Pancreas (tissue), 10 donors: ENCODE measurements at places on chromosomes 2 and 18. TPM values are rescaled to one million over a fixed set of nuclear protein-coding genes. Genes with fewer than 3 reads are reported as not detected.
A peak's percentile ranks its signal among the peaks of the same experiment; 100 is the strongest.

Gene HOXD13
- total RNA-seq: not detected

Gene LONRF2
- total RNA-seq: 6.9 TPM

Gene ASXL3
- 1.5 TPM for total RNA-seq

GRCh38 chr2:99662761-99663341 lies 173.0 kb upstream of the REV1 start:
- peak overlapping the region; percentile 39 for H3K27ac ChIP-seq
- DNase-seq: no peak
- no peaks in the 10 kb centered on the region for H3K36me3 ChIP-seq
- H3K4me3 ChIP-seq: no peak overlapping the region

- no peaks in the 10 kb centered on the region for H3K36me3 ChIP-seq
- no peak overlapping the region for H3K27ac ChIP-seq
- DNase-seq: no peak
- no peaks in the 10 kb centered on the region for H3K27me3 ChIP-seq
- H3K4me1 ChIP-seq: no peaks in the 10 kb centered on the region
Observed at GRCh38 chr2:124983595-124983994, 958.5 kb downstream of the CNTNAP5 start.

GRCh38 chr2:212941361-212941760 lies 210.1 kb downstream of the IKZF2 start:
- H3K27me3 ChIP-seq: no peaks in the 10 kb centered on the region
- H3K36me3 ChIP-seq: no peaks in the 10 kb centered on the region
- peaks cover 11% of the 10 kb centered on the region for H3K4me1 ChIP-seq
- peak overlapping the region; percentile 55 for H3K27ac ChIP-seq
- no peak overlapping the region for H3K4me3 ChIP-seq

DNA sequence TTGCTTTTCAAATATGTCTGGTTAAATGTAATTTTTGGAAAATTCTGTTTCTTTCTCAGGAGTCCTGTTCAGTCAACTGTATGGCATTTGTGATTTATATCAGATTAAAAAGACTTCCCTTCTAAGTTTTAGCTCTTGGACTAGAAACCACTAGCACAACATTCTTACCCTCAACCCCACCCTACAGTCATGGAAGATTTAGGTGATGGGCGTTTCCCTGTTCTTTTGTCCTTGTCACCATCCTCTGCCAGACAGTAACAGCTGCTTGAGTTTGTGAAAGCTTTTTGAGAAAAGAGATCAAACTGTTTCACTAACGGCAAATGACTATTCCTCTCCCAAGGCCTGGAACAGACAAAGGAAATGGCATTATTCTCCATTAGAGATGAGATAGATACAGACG lies 31.8 kb downstream of the SERPINB5 start:
- H3K36me3 ChIP-seq: no peaks in the 10 kb centered on the region
- no peak overlapping the region for H3K27ac ChIP-seq
- no peak overlapping the region for H3K4me3 ChIP-seq
- no peaks in the 10 kb centered on the region for H3K27me3 ChIP-seq
- H3K4me1 ChIP-seq: no peaks in the 10 kb centered on the region
- DNase-seq: no peak

DNA sequence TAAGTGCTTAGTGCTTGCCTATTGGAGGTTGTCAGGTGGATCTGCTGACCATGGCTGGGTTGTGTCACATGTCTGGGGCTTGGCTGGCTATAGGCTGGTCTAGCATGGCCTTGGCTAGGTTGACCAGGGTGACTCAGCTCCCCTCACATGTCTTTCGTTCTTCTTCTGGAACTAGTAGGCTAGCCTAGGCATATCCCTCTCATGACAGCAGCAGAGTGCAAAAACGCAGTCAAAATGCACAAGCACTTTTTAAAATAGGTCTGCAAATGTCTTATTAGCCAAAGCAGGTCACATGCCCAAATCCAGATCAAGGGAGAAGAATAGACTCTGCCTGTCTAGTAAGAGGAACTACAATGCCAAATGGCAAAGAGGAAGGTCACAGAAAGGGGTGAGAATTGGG lies 179.7 kb upstream of the ACVR2A start:
- no peak overlapping the region for H3K27ac ChIP-seq
- H3K27me3 ChIP-seq: no peaks in the 10 kb centered on the region
- no peak for DNase-seq
- H3K4me1 ChIP-seq: no peaks in the 10 kb centered on the region

GRCh38 chr2:200081236-200081635 lies 125.9 kb downstream of the MAIP1 start:
- no peak overlapping the region for H3K27ac ChIP-seq
- peaks cover 15% of the 10 kb centered on the region for H3K4me1 ChIP-seq
- H3K36me3 ChIP-seq: no peaks in the 10 kb centered on the region
- no peak overlapping the region for H3K4me3 ChIP-seq
- DNase-seq: no peak
- no peaks in the 10 kb centered on the region for H3K27me3 ChIP-seq

- no peak for DNase-seq
- H3K4me1 ChIP-seq: peaks cover 7% of the 10 kb centered on the region
- peak within 1 kb of the TSS; percentile 43 for H3K4me3 ChIP-seq
- peak within 1 kb of the TSS; percentile 67 for H3K27ac ChIP-seq
- H3K27me3 ChIP-seq: no peaks in the 10 kb centered on the region
- H3K36me3 ChIP-seq: no peaks in the 10 kb centered on the region
Observed at GRCh38 chr18:63319383-63320122, at the start of gene BCL2. Gene BCL2, minus strand, starts transcription at chr18:63319769.

- H3K4me3 ChIP-seq: no peak overlapping the region
- H3K27ac ChIP-seq: no peak overlapping the region
- no peak for DNase-seq
- no peaks in the 10 kb centered on the region for H3K36me3 ChIP-seq
- H3K4me1 ChIP-seq: peaks cover 9% of the 10 kb centered on the region
Observed at GRCh38 chr2:20652673-20653575, 2.0 kb upstream of the HS1BP3 start.
